Neural progenitor cell (in vitro differentiated cells): ENCODE measurements at places on chromosomes 16 and 17.

- no peaks in the 10 kb centered on the region for H3K27me3 ChIP-seq
- no peaks in the 10 kb centered on the region for H3K36me3 ChIP-seq
- peak; percentile 33 for DNase-seq
These were observed 38.2 kb downstream of the TK2 start for GRCh38 chr16:66511602-66512271.

DNA sequence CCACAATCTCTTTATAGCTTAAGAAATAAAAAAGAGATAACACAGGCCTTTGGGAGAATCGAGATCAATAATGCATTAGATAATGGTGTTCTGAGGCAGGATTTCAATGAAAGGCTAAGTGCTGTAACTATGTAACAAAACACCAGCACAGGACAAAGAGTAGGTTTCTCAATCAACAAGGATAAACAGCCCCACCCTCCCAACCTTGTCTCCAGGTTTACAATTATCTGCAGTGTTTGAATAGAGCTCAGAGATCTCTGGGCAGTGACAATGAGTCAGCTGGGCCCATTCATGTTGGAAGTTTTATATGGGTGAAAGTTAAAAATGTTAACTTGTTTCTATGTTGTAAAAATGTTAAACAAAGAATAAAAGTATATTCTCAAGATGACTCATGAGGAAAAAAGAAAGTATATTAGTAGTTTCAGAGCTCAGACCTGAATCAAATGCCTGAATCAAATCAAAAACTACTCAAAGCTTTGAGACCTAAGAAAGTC, 17.0 kb upstream of the KRT20 start:
- H3K4me1 ChIP-seq = no peaks in the 10 kb centered on the region
- no peaks in the 10 kb centered on the region for H3K27me3 ChIP-seq
- no peaks in the 10 kb centered on the region for H3K36me3 ChIP-seq
- H3K27ac ChIP-seq = no peak overlapping the region
- no peak overlapping the region for H3K4me3 ChIP-seq
- DNase-seq = no peak

GRCh38 chr17:37092071-37092470, 143.3 kb downstream of the AATF start:
- DNase-seq = no peak
- H3K27ac ChIP-seq = no peak overlapping the region
- peaks cover 3% of the 10 kb centered on the region for H3K36me3 ChIP-seq
- H3K4me1 ChIP-seq = peaks cover 12% of the 10 kb centered on the region
- H3K27me3 ChIP-seq = no peaks in the 10 kb centered on the region
- no peak overlapping the region for H3K4me3 ChIP-seq

GRCh38 chr17:48612456-48612853, 1.6 kb upstream of the HOXB7 start:
- no peaks in the 10 kb centered on the region for H3K36me3 ChIP-seq
- no peaks in the 10 kb centered on the region for H3K4me1 ChIP-seq
- peaks cover 100% of the 10 kb centered on the region for H3K27me3 ChIP-seq
- H3K4me3 ChIP-seq = no peak overlapping the region

GRCh38 chr16:70749681-70750601, 51.0 kb downstream of the VAC14 start:
- H3K27ac ChIP-seq = no peak overlapping the region
- H3K27me3 ChIP-seq = no peaks in the 10 kb centered on the region
- peak; percentile 65 for DNase-seq
- H3K4me3 ChIP-seq = no peak overlapping the region
- no peaks in the 10 kb centered on the region for H3K36me3 ChIP-seq

DNA sequence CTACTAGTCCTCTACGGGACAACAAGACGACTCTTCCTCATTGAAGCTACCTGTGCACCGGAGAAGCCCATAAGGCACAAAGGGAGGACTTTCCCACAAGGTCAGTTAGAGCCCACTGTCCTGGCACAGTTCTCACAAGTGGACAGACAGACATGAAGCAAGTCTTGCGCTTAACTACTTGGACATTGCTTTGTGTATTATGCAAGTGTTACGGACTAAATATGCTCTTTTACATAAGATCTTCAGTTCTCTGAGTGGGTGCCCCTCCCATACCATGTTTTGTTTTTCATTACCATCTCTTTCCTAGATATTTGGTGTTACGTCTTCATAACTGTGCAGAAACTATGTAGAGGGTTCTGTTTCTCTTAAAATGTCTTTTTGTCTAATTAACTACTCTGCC, 18.1 kb downstream of the ANKRD40CL start:
- H3K36me3 ChIP-seq = peaks cover 70% of the 10 kb centered on the region
- H3K4me3 ChIP-seq = no peak overlapping the region
- no peaks in the 10 kb centered on the region for H3K4me1 ChIP-seq
- DNase-seq = no peak
- no peaks in the 10 kb centered on the region for H3K27me3 ChIP-seq
